Activated CD8-positive, alpha-beta memory T cell treated with anti-CD3 and anti-CD28 coated beads for 24 hours (primary cell): ENCODE measurements at places on chromosomes 5 and 9.

- no peak for DNase-seq
Observed at GRCh38 chr5:55063899-55064298, 38.5 kb upstream of the GZMA start.

DNA sequence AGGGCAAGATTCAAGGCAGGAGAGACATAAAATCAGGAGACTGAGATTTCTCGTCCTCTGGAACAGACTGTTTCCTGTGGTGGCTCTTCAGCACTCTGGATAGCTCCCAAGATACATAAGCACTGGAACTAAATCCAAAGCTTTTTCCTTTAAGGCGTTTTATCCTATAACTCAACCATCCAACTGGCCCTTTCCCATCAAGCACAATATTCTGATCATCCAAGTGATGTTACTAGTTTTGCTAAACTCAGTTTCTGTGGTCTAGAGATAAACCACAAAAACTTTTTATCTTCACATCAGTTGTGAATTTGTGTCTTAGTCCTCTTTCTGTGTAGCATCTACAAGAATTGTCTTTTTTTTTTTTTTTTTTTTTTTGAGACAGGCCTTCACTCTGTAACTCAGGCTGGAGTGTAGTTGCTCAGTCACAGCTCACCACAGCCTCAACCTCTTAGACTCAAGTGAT lies 299.4 kb downstream of the COX7C start:
- no peak for DNase-seq

- DNase-seq, result no peak
Observed at GRCh38 chr9:106074006-106074405, 379.7 kb downstream of the TMEM38B start.

- no peak for DNase-seq
Observed at GRCh38 chr5:163502521-163502920, 2.9 kb upstream of the MAT2B start.

DNA sequence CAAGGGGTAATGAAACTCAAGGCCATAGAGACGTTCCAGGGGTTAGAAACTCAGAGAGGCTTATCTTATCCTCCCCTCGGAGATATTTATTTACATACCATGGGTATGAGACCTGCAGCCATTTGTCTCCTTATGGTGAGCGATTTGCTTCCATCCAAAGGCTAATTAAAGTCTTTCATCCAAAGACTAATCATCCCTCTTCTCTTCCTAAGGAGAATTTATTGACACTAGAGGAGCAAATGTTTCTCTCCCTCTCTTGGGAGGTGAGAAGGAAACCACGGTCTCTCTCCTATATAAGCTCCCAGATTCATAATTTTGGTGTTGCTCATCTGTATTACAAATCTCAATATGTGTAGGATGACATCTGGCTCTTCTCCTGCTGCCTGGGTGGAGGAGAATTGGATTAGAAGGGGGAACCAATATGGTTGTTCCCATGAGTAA lies 31.0 kb upstream of the RPS23 start:
- no peak for DNase-seq

- DNase-seq, result no peak
Observed at GRCh38 chr5:68661237-68661636, 432.6 kb upstream of the SLC30A5 start.

DNA sequence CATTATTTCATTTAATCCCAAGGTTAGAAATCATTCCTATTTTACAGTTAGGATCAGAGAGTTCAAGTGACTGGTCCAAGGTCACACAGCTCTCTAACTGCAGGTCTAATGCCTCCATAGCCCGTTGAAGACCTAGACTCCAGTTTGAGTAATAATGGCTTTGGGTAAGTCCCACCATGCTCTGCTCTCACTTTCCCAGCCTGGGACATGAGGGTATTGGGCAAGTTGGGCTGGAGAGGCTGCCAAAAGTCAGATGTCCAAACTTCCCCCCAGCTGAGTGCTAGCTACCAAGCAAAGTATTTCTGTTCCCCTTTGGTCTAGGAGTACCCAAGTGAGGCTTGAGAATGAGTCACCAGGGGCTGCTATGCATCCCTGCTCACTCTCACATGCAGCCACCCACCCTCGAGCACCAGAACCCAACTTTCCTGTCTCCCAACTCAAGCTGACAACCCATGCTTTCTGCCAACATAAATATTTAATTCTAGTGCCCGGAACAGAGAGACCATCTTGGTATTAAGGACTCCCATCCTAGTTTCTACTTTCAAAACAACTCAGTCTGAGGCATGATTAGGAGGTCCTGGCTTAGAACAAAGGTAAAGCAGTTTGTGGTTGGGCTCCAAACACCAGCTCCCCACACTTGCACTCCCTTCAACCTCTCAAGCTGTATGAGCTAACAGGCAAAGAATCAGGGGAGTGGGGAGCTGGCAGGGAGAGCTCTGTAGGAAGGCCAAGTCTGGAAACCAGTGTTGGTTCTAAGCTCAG lies 236.5 kb upstream of the TRIM32 start:
- no peak for DNase-seq

DNA sequence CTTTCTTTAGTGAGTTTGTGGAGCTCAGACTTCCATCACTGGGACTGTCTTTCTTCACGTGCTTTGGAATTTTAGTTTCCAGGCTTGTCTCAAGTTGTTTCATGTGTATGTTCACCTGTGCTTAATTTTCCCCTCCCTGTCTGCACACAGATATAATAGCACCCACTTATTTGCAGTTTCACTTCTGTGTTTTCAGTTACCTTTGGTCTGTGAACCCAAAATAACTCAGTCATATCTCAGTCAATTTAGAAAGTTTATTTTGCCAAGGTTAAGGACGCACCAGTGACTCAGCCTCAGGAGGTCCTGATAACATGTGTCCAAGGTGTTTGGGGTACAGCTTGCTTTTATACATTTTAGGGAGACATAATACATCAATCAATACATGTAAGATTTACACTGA lies 330.4 kb downstream of the ICE1 start:
- DNase-seq, result no peak

DNA sequence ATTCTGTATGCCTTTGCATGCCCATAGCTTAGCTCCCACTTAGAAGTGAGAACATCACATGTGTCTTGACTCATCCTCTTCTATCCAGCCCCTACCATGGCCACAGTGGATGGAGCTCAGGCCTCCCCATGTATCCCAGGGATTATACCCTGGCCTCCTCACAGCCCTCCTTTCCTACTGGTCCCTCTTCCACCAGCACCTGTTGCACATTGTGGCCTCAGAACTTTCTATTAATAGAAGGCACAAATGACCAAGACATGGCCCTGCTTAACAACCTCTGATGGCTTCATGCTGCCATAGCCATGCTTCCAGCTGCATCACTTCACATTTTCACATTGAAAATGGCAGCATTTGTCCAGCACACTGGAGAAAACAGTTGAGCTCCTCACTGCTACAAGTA lies 315.4 kb downstream of the CDK5RAP2 start:
- no peak for DNase-seq

DNA sequence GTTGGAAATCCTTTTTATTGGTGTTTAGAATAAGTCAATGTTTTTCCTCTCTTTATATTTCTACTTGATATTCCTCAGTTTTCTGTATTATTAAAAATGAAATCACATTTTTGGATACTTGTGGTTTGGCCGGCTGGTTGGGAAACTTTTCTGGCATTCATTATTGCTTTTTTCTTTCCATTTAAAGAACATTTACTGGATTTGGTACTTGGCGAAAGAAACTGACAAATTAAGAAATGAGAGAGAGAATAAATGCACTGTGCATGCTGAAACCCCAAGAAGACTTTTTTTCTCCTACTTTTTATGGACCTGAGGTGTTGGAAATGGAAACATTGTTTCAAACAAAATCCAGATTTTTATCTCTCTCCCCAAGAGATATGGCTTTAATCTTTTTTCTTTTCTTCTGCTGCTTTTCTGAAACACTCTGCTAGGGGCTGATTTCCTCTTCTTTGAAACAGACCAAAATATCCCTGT lies 128.4 kb downstream of the SNX18 start:
- DNase-seq, result no peak

GRCh38 chr5:14410394-14411201 lies 171.0 kb upstream of the OTULINL start:
- DNase-seq, result no peak

GRCh38 chr5:131747180-131748105 lies 49.4 kb downstream of the FNIP1 start:
- no peak for DNase-seq

DNA sequence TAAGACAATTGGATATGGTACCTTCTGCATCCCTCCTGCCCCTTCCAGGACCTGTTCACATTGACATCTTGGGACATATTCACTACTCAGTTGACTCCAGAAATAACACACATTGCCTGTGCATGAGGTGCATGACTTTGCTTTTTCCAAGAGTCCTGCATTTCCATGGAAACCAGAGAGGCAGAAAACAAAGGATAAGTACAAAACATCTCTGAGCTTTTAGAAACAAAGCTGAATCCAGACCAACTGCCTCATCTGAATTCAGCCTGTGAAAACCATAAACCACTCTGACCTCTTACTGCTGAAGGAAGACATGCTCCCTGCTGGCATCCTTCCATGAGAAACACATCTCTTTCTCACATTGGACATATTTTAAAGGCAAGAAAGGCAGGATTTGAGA lies 695.1 kb downstream of the TAF11L14 start:
- no peak for DNase-seq

DNA sequence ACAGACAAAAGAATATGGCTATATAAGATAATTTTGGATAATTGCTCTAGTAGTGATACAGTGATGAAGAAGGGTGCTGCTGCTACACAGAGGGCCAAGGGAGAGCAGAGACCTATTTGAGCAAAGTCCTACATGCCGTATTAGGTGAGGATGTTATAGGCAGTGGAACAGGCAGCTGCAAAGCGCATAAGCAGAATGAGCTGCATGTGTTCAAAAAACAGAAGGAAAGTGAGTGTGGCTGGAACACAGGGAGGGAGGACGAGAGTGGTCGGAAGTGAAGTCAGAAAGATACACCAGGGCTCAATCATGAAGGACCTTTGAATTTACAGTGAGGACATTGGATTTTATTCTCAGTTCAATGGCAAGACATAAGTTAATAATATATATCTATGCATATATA lies 35.4 kb downstream of the ITGA2 start:
- no peak for DNase-seq

DNA sequence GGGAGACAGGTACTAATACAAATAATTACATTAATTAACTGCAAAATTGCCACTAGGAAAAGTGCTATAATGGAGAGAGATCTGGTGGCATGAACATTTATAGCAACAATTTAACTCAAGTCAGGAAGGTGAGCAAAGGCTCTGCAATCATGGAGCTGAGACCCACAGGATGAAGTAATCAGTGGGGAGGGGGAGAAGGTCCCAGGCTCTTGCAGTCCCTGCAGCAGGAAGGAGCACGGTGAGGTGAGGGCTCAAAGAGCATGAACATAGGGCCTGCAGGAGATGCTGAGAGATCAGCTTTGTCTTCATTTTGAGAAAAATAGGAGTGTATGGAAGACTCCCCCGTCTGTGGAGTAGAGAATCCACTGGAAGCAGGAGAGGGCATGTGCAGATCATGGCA lies 6.5 kb downstream of the PTPN3 start:
- no peak for DNase-seq

DNA sequence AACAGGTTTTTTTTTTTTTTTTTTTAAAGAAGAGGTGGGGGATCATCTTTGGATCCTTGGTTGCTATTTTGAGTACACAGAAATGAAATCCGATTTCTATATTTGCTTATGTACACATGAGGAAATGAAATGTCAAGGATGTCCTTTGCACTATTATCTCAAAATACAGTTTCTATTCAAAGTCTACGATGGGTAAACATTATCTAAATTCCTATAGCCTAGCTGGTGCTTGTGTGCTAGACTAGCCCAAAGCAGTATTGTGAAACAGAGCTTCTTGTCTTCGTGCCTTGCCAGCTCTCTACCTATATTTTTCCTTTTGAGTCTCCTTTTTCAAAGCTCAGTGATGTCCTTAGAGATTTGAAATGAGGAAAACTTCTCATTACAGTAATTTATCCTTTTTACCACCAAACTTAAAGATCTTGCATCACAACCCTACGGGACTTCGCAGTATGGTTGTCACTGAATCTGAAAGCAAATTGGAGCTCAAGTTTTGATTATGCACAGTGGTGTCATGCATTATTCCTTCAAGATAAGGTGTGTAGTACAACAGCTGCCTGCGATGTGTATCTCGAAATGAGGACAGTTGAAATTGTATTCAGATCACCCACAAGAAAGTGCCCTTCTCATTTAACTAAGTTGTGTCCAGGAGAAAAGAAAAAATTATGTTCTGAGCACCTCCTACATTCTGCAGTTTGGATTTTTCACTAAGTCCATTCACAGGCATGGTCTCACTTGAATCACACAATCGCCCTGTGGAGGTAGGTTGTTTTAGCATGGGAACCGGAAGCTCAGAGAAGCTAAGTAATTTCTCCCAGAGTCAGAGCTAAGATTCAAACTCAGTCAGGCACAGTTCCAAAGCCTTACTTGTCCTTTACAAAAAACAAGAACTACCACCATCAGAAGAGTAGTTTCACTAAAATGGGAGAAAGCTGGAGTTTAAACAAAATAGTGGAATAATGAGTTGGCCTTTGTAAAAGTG lies 379.0 kb downstream of the GLIS3 start:
- DNase-seq, result no peak

DNA sequence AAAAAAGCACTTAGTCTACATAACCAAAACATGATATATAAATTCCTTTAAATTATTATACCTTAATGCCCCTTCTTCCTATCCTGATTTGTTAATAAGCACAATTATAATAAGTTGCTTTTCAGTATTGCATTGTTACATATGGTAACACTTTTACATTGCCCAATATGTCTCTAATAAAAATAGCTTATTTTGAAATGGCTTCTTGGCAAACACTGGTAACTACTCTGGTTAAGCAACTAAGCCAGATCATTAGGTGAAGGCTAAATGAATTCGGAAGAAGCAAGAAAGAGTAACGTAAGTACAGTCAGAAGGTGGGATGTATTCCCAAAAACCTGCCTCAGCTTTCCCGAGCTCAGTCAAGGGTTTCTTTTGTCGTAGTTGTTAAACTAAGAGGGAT lies 85.3 kb downstream of the TTC39B start:
- no peak for DNase-seq

- no peak for DNase-seq
Observed at GRCh38 chr5:41240985-41241384, 27.7 kb upstream of the C6 start.

- no peak for DNase-seq
Observed at GRCh38 chr9:119955276-119955675, 586.0 kb upstream of the BRINP1 start.

- no peak for DNase-seq
Observed at GRCh38 chr5:15502208-15502607, 2.2 kb downstream of the FBXL7 start.

DNA sequence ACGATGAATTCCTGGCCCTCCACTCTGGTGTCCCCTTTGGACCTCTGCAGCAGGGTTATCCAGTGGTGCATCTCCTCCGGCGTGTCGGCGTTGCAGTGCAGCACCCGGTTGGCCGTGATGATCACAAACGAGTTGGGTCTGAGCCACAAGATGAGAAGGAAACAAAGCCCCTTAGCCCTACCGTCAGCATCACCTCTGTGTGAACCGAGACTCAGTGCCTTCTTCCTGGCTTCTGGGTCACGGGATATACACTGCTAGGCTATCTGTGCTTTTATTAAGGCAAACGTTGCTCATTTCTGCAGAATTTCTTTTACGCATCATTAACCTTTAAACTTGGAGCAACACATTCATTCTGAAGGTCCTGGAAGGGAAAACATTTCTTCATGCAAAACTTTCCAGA lies 65.1 kb upstream of the RETREG1 start:
- DNase-seq, result no peak

- no peak for DNase-seq
Observed at GRCh38 chr9:76456202-76456926, 2.6 kb upstream of the GCNT1 start.
